ENCODE measurements at places on chromosomes 6 and 20. TPM values are rescaled to one million over a fixed set of nuclear protein-coding genes. Genes with fewer than 3 reads are reported as not detected.

Gene ROS1
- 5.2 TPM for total RNA-seq

Gene BPIFB1
- total RNA-seq, result not detected

Gene BEND6
- total RNA-seq, result 21.4 TPM

Gene C20orf96
- 2.2 TPM for total RNA-seq

Gene SLC12A5
- total RNA-seq, result 0.37 TPM

Gene REM1
- total RNA-seq, result not detected

Gene GSTA1
- 0.30 TPM for total RNA-seq

Gene TNF
- 0.47 TPM for total RNA-seq

Gene FABP7
- not detected for total RNA-seq

Gene LIN28B
- total RNA-seq, result 0.07 TPM

Gene SAMD5
- 0.62 TPM for total RNA-seq

Gene INSM1
- total RNA-seq, result 1.2 TPM
